ENCODE measurements at places on chromosomes 4 and X.

- DNase-seq = no peak
These were observed 966.2 kb downstream of the RPA4 start for GRCh38 chrX:97849951-97850350.

GRCh38 chr4:186676531-186677161 is 47.0 kb downstream of the FAT1 start:
- DNase-seq = no peak

- DNase-seq = no peak
These were observed 79.8 kb downstream of the DCLK2 start for GRCh38 chr4:150158041-150158440.

GRCh38 chr4:101850698-101851097 is 60.2 kb downstream of the BANK1 start:
- DNase-seq = no peak

DNA sequence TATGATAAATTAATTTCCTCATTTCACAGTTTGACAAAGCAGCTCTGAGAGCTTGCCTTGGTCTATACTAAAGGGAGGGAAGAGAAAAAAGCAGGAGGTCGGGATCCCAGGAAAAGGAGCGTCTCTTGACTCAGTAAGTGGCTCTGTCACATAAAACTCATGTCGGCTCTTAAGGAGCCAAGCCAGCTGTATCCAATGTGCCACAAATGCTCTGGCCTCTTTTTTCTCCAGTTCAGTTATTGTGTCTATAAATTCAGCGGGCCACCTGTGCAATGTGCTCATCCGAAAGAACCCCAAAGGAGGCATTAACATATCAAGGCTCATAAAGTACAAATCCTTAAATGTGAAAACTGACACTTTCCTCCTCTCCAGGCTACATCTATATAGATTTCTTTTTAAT is 337.7 kb upstream of the FAM241A start:
- no peak for DNase-seq

DNA sequence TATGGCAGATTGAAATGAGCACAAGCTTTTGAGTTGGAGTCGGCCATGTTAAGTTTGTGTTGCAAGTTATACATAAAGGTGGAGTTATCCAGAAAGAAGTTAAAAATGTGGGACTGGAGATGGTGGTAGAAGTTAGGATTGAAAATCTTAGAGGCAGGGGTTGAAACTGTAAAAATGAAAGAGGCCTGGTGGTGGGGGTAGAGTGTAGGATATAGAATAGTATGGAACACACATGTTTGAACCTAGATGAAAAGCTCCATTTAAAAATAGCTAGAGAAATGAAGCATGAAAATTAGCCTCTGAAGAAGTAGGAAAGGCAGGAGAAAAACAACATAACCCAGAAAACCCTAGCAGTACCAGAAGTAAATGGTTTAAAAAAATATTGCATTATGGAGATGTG is 131.8 kb upstream of the ENPEP start:
- peak; percentile 14 for DNase-seq
